MV-4-11 (cell line): ENCODE measurements at places on chromosomes 12 and 14.

- DNase-seq: no peak
Observed at GRCh38 chr12:47269916-47270315, 190.2 kb upstream of the AMIGO2 start.

DNA sequence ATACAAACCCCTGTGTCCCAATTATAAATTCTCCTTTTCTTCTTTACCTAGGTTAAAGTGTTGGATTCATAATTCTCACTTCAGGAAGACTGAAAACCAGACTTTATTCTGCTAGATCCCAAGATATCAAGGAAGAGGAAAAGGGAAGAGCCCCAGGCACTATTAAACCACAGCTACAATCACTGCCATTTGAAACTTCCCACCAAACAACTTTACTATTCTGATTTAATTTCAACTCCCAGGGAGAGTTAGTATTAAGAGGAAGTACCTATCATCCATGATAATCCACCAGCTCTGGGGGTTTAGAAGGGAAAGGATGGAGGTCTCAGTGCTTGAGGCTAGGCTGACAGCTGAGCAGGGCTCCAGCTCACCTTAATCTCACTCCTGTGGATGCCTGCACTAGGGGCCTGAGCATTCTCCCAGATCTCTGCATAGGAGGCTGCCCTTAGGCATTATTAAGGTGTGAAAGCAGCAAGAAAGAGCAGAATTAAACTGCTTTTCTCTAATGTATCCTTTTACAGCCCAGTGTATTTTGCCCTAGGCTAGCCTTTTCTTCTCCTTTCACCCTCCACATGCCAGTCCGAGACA lies 52.9 kb downstream of the MYF5 start:
- DNase-seq: no peak

DNA sequence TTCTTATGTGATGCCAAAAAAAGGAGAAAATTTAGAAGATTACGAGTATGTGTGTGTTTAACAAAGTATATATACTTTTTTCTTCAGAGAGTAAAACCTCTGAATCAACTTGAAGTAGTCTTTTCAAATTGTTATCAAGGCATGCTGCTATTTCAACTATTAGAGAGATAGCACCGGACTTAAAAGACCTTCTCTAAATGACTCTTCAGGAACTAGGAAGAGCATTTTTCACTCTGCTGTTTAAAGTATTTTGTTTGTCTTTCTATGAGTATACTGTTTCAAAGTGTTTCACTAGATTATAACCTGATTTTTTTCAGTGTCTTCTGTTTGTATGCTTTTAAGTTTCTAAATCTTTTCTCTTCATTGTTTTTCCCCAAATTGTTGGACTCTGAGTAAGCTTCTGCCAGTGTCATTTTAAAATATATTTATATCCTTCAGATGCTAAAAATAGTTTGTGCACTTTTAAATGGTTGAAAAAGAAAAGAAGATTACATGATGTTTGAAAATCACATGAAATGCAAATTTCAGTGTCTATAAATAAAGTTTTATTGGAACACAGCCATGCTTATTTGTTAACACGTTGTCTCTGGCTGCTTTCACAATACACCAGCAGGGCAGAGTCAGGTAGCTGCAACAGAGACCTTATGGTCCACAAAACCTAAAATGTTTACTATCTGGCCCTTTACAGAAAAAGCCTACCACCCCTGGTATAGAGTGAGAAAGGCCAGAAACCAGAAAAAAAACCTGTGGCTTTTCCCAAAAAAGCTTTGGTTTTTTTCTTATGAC lies 21.3 kb downstream of the CRADD start:
- no peak for DNase-seq

DNA sequence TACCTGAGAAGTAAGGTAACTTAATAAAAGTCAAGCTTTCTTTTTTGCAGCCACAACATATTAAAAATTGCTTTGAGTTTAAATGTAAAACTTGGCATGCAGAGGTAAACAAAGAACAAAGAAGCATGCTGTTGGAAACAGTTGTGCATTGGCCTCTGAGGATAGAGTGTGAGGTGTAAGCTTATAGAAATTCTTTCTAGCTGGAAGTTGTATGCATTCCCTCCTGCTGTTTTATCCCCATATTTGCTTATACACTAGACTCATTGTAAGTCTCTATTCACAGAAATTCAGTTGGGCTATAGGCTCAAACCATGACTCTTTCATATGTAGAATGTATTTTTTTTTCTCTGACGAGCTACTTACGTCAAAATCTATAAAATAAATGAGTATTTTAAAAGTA lies 316.3 kb downstream of the SLC6A15 start:
- no peak for DNase-seq
